ENCODE measurements at places on chromosomes 3 and 15.

DNA sequence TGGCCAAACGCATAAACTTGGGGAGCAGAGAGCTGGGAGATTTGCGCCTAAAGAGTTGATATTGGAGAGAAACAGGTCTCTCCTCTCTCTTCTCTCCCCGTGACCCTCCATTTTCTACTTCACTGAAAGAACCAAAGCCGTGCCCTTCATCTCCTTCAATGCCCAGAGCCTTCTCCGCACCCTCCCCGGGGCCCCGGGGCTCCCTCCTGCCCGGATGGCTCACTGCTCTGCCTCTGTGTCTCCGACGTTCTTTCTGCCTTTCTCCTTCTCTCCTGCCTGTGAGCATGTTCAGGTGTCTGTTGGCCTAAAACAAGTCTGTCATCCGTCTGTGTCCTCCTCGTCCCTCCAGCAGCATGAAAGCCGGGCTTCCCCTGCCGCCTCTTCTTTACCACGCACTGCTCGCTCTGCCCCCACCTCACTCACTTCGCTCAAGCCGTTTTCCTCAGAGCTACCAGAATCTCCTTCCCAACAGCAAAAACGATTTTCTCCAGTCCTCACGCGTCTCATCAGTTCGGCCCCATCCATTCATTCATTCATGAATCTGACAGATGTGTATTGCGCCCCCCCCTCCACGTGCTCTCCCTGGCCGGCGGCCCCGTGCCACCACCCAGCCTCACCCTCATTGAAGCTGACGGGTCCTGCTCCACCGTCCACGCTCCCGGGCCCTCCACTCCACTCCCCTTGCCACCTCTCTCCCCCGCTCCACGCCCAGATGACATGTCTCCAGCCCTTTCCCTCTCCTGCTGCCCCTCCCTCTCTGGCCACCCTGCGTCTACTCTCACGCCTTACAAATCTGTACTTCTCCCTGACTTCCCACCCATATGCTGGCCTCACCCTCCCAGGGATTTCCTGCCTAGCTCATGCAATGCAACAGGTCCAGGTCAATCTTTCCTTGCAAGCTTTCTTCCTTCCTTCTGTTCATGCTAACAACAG, 10.2 kb downstream of the MUC4 start:
- DNase-seq: no peak

DNA sequence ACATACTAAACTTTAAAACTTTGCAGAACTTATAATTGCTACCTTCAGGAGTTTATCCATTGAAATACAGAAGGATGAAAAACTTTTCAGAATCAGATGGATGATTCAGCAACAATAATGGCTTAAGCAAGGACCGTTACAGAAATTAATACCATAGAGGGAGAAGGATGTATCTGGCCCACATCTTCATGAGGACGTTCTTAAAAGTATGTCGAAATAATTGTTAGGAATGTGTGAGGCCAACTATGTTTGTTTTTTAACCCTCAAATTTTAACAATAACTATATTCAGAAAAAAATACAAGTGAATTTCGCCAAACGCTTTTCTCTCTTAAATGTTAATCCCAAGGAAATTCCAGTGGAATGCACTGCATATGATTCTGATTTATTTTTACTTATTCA, 105.2 kb upstream of the EPHA3 start:
- no peak for DNase-seq

DNA sequence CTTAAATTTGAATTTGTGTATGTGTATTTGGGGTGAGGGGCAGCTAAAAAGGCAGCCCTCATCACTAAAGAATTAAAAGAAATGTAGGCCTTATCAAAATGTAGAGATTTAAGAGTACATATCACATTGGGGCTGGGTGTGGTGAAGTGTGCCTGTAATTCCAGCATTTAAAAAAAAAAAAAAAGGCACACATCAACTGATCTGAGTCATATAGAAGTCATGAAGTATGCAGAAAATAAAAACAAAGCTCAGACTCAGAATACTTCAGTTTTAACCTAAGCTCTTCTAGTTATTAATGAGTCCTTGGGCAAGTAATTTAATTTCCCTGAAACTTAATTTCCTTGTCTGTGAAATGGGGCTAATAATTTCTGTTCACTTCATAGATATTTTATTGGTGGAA, 31.6 kb downstream of the SLC24A1 start:
- DNase-seq: no peak

DNA sequence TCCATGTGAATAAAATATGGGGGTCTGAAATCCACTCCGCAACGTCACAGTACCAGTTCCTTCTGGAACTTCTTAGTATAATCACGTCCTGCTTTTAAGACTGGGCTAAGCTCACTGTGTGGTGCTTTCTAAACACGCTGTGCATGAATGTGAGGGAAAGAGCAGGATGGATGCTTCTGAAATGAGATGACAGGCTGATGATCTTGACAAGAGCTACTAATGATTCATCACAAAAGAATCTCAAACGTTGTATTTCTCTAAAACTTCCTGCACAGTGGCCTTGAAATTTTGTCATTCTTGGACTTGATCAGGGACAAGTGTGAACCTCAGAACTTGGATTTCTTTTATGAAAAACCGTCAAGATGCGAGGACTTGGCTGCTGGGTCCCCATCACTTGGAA, 221.4 kb downstream of the CADPS start:
- no peak for DNase-seq

- no peak for DNase-seq
Measured at GRCh38 chr3:146117406-146118285, 43.3 kb downstream of the PLOD2 start.

GRCh38 chr15:62109982-62110851, 43.4 kb downstream of the C2CD4A start:
- DNase-seq: no peak

DNA sequence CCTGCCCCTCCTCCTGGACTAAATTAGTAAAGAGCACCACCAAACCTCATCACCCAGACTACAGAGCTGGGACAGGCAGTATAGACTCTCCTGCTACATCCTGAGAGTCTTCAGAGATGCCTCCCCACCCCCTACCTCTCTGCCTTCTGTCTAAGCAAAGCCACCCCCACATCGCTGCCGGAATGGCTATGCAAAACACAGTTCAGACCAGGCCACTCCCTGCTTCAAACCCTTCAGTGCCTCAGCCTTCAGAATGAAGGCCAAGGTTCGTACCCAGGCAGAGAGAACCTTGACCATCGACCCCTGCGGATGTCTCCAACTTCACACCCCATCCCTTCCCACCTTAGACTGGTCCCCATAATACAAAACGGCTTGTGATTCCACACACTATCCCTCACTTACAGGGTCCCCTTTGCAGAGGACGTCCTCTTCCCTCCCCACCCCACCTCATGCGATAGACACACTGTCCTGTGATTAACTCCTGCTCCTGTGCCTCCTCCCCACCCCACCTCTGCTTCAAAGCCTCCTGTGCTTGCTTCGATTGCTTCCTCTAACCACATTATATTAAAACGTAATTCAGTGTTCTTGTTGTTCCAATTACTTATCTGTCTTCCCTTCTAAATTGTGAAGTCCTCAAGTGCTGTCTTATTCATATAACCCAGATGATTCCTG, 175.3 kb downstream of the UACA start:
- DNase-seq: no peak

DNA sequence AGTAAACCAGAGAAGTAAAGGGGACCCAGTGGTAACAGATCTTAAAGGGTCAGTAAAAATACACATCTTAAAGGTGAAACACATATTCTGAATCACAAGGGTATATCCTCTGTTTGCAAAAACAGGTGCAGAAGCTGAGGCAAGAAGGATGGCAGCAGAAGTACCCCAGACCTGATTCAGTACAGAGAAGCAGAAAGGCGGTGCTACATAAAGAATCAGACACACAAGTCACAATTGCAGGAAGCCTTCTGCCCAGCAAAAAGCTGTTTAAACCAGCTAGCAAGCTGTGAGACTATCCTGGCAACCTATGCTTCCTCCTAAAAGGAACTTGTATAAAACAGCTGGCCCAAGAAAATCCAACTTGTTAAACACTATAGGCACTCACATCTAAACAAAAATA, 49.4 kb downstream of the ZNF280D start:
- DNase-seq: no peak

DNA sequence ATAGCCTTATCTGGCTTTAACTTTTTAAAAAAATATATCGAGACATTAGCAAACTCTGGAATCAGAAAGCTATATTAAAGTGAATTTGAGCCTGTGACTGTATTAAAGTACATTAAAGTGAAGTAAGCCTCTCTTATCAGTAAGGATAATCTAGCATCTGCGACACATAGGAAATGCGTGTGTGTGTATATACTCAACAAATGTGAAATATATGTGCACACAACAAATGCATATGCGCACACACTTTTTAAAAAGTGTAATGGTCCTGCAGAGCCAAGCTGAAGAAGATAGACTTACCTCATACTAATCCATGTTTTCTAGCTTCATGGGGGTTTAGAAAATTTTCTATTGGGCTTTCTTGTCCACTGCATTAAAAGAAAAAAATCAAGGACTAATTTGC, 437.1 kb downstream of the ZIC1 start:
- DNase-seq: no peak

DNA sequence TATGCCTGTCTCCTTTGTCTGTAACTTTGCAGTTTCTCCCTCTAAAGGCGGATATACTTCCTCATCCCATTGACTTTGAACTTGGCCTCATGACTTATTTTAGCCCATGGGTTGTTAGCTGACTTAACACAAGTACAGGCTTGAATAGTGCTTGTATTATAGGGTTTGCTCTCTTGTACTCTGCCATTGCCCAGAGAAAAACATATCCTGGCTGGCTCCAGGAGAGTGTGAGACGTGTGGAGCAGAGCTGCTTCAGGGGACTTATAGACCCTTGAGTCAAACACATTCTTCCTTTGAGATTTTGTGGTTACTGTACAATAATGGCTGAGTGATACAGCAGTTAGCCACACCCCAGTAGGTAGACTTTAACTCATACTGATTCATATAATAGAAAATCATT, 124.0 kb downstream of the RAP2B start:
- no peak for DNase-seq

GRCh38 chr3:71690341-71690841, 34.8 kb downstream of the EIF4E3 start:
- DNase-seq: no peak

DNA sequence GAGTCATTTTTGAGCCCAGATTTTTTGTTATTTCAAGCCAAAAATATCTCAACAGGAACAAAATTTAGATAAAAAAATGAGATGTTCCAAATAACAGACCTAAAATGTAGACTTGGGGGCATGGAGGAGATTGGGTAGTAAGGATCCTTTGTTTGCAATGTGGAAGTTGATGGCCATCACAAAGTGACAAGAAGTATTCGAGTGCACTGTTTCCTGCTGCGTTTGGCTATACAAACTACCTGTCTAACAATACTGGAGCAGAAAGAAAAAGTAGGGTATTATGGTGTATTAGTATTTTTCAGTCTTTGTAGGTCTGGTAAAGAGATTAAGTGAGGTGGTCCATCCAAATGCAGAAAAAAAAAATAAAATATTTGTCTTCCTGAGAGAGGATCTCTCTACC, 284.2 kb downstream of the C3orf38 start:
- DNase-seq: no peak

GRCh38 chr3:119570229-119570628, 9.1 kb upstream of the ADPRH start:
- DNase-seq: no peak

Measured in cortex of kidney (tissue), 1 donor.